ENCODE measurements at places on chromosomes 5 and 9. TPM values are rescaled to one million over a fixed set of nuclear protein-coding genes. Genes with fewer than 3 reads are reported as not detected.

DNA sequence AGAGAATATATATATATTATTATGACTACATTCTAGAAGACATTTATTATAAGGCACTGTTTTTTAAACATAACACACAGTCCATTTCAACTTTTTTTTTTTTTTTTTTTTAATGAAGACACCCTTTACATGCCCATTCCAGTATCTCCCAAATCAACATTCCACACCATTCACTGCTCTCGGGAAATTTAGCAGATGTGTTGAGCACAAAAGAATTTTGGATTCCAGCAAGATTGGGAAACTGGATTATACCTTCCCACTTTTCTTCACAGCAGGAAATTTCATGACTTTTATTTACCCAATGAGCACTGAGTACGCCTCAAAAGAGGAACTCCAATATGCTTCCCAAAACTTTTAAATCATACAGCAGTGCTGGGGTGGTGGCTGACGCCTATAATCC is 333.6 kb upstream of the DAB2 start:
- no peak for DNase-seq

DNA sequence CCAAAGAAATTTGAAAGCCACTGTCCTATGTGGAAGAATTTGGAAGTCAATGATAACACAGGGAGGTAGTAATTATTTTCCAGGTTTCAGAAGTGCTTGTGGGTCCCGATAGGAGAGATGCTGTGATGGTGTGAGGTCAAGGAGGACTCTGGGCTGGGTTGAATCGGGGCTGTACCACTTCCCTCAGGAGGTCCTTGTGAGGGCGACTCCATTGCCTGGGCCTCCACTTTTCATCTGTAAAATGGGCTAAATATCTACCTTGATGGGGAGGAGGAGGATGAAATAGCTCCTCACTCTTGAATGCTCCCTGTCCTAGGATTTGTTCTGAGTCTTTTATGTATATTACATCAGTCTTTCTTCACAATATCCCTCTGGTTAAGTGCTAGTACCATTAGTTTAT is 59.0 kb downstream of the ROPN1L start:
- no peak for DNase-seq

GRCh38 chr5:77844373-77844622 is 68.2 kb upstream of the TBCA start:
- no peak for DNase-seq

Gene FOXD4L5
- not detected for polyA plus RNA-seq

Measured in CD4-positive, alpha-beta memory T cell (primary cell).